ENCODE measurements at places on chromosomes 12 and 14.

DNA sequence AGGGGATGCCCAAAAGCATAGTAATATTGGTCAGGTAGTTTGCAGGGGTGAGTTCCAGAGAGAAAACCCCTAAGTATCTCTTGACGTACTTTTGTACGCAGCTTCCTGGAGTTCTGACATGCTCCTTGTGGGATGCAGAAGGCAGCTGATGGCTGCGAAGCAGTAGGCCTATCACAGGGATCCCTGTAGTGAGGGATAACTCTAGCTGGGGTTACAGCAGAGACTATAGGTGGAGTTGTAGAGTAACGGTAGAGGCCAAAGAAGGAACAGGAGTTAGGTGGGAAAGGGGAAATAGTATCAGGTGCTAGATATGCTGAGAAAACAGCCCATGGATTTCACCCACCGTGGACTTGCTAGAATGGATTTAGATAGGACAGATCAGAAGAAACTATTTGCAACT, 37.3 kb downstream of the MGST1 start:
- DNase-seq = no peak

DNA sequence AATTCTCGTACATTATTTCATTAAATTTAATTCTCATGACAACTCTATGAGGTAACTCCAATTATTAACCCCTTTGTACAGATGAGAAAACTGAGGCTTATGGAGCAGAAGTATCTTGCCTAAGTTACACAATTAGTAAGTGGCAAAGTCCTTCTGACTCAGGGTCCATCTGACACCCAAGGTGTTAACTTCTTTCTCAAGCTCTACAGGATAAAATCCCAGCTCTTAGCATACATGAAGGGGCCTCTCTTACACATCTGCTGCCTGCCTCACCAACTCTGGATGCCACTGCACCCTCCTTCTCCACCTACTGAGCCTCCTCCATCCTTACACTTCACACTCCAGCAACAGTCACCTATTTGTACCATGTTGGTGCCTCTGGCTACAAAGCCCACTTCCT, 4.3 kb upstream of the KRT72 start:
- peak; percentile 9 for DNase-seq

DNA sequence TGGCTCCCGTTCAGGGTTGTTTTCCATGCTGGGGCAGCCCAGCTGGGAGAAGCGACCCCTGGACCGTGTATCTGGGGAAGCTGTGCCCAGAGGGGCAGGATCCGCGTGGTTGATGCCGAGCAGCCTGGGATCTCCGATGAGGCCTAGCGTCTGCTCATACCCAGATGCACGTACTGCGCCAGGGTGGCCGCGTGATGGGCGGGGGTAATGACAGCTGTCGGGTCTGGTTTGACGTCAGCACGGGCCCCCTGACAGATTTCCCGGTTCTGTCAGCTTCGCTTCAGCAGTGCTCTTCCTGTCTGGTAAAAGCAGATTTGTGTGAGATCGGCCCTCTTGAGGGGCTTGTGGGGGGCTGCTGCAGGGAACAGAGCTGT, 147.3 kb downstream of the TSPAN9 start:
- no peak for DNase-seq

DNA sequence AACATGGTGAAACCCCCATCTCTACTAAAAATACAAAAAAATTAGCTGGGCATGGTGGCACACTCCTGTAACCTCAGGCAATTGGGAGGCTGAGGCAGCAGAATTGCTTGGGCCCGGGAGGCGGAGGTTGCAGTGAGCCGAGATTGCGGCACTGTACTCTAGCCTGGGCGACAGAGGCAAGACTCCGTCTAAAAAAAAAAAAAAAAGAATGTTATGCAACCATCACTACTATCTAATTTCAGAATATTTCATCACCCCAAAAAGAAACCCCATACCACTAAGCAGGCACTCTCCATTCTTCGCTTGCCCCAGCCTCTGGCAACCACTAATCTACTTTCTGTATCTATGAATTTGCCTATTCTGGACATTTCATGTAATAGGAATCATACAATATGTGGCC, 68.8 kb upstream of the AMN start:
- DNase-seq = no peak

- DNase-seq = no peak
Observed at GRCh38 chr12:129659961-129660622, 243.7 kb downstream of the TMEM132D start.

DNA sequence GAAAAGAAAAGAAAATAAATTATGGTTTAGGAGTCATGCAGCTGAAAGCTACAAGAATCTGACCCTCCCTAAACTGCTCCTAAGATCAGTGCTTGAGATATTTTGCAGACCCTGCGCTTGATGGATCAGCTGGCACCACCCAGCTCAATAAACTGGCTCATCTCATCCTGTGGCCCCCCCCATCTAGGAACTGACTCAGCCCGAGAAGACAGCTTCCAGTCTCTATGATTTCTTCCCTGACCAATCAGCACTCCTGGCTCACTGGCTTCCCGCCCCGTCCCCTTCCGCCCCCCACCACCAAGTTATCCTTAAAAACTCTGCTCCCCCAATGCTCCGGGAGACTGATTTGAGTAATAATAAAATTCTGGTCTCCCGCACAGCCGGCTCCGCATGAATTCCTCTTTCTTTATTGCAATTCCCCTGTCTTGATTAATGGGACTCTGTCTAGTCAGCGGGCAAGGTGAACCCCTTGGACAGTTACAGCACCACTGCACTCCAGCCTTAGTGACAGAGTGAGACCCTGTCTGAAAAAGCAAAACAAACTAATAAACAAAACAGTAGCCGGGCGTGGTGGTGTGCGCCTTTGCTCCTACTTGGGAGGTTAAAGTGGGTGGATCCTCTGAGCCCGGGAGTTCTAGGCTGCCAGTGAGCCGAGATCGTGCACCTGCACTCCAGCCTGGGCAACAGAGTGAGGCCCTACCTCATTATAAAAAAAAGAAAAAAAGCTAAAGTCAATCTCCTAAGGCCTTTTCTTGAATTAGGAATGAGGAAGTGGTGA, 24.5 kb upstream of the SPTLC2 start:
- no peak for DNase-seq

- DNase-seq = peak; percentile 72
Observed at GRCh38 chr12:753611-754472, 1.5 kb downstream of the WNK1 start.

DNA sequence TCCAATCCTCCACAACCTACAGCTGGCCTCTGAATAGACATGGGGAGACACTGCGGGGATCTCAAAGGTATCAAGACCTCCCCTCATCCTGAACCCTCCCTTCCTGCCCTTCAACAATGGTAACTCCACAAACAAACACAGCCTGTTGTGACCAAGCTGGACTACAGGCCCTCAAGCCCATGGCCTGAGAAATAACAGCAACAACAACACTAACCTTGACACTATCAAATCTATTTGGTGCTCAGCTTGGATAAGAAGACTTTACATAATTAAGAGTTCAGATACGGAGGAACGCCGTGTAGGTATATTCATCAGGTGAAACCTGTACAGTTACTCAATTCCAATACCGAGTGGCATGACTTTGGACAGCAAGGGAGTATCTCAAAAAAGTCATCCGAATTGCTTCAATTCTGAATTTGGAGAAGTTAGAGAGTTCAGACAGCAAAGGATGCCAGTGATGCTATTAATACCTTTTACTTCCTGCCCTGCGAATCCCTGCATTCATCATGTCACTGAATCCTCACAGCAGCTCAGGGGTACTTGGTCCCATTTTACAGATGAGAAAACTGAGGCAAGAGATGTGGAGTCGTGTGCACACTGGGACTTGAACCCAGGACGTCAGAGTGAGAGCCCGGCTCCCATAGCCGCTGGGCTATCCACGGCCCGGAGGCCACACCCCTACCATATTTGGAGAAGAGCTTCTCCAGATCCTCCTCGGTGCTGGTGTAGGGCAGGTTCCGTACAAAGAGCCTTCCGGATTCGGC, 17.8 kb downstream of the RBM19 start:
- no peak for DNase-seq

- no peak for DNase-seq
Observed at GRCh38 chr12:8870586-8870985, 43.7 kb upstream of the PHC1 start.

GRCh38 chr12:4311776-4312175, 9.2 kb upstream of the TIGAR start:
- no peak for DNase-seq

DNA sequence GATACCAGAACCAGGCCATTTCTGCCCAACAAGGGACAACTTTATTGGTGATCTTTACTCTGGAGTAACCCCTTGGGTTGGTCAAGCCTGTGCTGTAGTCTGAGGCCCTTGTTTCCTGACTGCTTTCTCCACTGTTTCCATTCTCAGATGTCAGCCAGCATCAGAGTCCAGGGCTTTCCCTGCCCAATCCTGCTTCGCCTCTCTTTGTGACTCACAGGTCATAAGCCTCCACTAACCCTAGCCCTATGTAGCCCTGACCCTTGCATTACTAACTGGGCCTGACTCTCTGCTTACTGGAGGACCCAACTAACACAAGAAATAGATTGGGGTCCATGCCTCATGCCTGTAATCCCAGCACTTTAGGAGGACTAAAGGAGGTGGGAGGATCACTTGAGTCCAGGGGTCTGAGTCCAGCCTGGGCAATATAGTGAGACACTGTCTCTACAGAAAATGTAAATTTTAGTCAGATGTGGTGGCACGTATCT, 8.6 kb upstream of the SNRNP35 start:
- DNase-seq = no peak

GRCh38 chr12:50689437-50689836, 74.5 kb upstream of the ATF1 start:
- DNase-seq = no peak
